ENCODE measurements at places on chromosomes 11 and 22. TPM values are rescaled to one million over a fixed set of nuclear protein-coding genes. Genes with fewer than 3 reads are reported as not detected.

Gene TRIM51
- total RNA-seq: not detected

Gene RBFOX2
- 98.7 TPM for total RNA-seq

Gene SMIM38
- total RNA-seq: not detected

Gene MS4A12
- total RNA-seq: not detected

Gene CYP2D6
- not detected for total RNA-seq

Gene PLAAT4
- 68.1 TPM for total RNA-seq

Gene OR56A1
- not detected for total RNA-seq

Gene ELF5
- not detected for total RNA-seq

Gene QSER1
- total RNA-seq: 18.1 TPM

Gene ACTN3
- not detected for total RNA-seq

Gene SDF2L1
- 31.1 TPM for total RNA-seq

Gene PHLDA2
- total RNA-seq: 4.1 TPM

Gene PDE2A
- 3.6 TPM for total RNA-seq

Gene OR8D4
- total RNA-seq: not detected

Gene CECR2
- total RNA-seq: 2.1 TPM

Gene VWCE
- 16.8 TPM for total RNA-seq

Gene GPR83
- total RNA-seq: not detected

Gene HEPHL1
- not detected for total RNA-seq

Gene C11orf71
- 3.6 TPM for total RNA-seq

Gene LIMK2
- 7.8 TPM for total RNA-seq

Gene MMP13
- not detected for total RNA-seq

Gene HOATZ
- not detected for total RNA-seq

Gene OR51B4
- not detected for total RNA-seq

Gene GAL3ST3
- total RNA-seq: not detected

Gene OR4D9
- total RNA-seq: not detected

Gene ZNF195
- 10.4 TPM for total RNA-seq

Gene NRGN
- total RNA-seq: not detected

Gene ALDH3B1
- total RNA-seq: 18.2 TPM

Gene CSNK1E
- total RNA-seq: 38.1 TPM

Gene SPI1
- total RNA-seq: not detected

Gene FBLN1
- total RNA-seq: 255 TPM

Gene C11orf91
- not detected for total RNA-seq

Gene CCDC34
- 2.7 TPM for total RNA-seq

Gene SLC15A3
- total RNA-seq: 17.3 TPM

Gene PRR5
- 13.7 TPM for total RNA-seq

Gene INS
- not detected for total RNA-seq

Gene ZFP91
- total RNA-seq: 28.1 TPM

Gene OR52A1
- total RNA-seq: not detected

Gene MYO18B
- total RNA-seq: under 0.01 TPM

Gene TMPRSS5
- not detected for total RNA-seq

Gene YAP1
- total RNA-seq: 102 TPM

Gene TNKS1BP1
- 94.9 TPM for total RNA-seq
